Panc1 (cell line): ENCODE measurements at places on chromosomes 3 and 15. TPM values are rescaled to one million over a fixed set of nuclear protein-coding genes. Genes with fewer than 3 reads are reported as not detected.

MAP4 gene
- 150 TPM for total RNA-seq

SUMF1 gene
- 15.5 TPM for total RNA-seq

TGFBR2 gene
- 45.9 TPM for total RNA-seq

ETV5 gene
- total RNA-seq, result 79.3 TPM

SH2D7 gene
- total RNA-seq, result not detected

FETUB gene
- not detected for total RNA-seq

SERINC4 gene
- not detected for total RNA-seq

BLM gene
- total RNA-seq, result 23.9 TPM

CDC25A gene
- total RNA-seq, result 12.8 TPM

HYAL1 gene
- 0.18 TPM for total RNA-seq

PLAAT1 gene
- total RNA-seq, result 3.9 TPM

GABRR3 gene
- not detected for total RNA-seq

ADAMTS17 gene
- 1.6 TPM for total RNA-seq

TPRG1 gene
- total RNA-seq, result not detected

TMCO5A gene
- not detected for total RNA-seq

ZNF620 gene
- 1.3 TPM for total RNA-seq

PRSS50 gene
- total RNA-seq, result 0.13 TPM

LMCD1 gene
- total RNA-seq, result 24.8 TPM

CIDEC gene
- total RNA-seq, result not detected

WDR72 gene
- 0.03 TPM for total RNA-seq

TP53BP1 gene
- 80.3 TPM for total RNA-seq
